Ureter (tissue), 1 donor: ENCODE measurements at places on chromosomes 4 and X.
A peak's percentile ranks its signal among the peaks of the same experiment; 100 is the strongest.

DNA sequence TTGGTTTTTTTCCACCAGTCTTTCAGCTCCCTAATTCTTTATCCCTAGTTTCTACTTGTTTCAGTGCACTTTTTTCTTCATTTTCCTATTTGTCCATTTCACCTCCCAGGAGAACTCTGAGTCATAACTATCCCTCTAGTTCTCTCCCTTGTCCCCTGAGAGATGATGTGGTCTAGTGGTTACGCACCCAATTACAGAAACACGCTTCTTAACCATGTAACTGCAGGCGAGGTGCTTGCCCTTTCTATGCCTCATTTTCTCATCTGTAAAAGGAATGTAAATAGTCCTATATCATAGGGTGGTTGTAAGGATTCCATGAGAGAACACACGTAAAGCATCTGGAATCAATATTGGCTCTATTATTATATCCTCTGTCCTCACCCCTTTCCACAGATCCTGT is 8.8 kb upstream of the GRPR start:
- no peak for DNase-seq

GRCh38 chr4:20857081-20857480 is 156.8 kb downstream of the PACRGL start:
- DNase-seq: no peak

GRCh38 chrX:31436424-31436823 is 364.6 kb upstream of the FTHL17 start:
- no peak for DNase-seq

GRCh38 chrX:12441381-12442128 is 303.3 kb downstream of the FRMPD4 start:
- DNase-seq: no peak

- DNase-seq: peak; percentile 51
These were observed 80.4 kb upstream of the GPC4 start for GRCh38 chrX:133495464-133496391.

- no peak for DNase-seq
These were observed 73.7 kb upstream of the STIM2 start for GRCh38 chr4:26786916-26787315.

DNA sequence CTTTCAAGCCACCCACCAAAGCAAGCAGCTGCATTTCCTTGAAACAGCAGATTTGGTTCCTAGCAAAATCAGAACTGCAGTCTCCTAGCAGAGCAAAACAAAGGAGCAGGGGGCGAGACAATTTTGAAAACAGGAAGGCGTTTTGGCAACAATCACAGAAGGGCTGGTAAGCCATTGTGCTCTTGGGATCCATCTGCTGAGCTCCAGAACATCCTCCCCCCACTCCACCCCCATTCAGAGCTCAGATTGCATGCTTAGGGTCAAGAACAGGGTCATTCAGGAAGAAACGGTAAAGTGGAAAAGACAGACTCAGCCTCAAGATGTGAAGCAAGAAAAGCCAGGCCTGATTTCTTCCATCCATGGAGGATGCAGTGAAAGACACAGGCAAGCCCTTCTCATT is 7.6 kb upstream of the PCDH19 start:
- DNase-seq: no peak

DNA sequence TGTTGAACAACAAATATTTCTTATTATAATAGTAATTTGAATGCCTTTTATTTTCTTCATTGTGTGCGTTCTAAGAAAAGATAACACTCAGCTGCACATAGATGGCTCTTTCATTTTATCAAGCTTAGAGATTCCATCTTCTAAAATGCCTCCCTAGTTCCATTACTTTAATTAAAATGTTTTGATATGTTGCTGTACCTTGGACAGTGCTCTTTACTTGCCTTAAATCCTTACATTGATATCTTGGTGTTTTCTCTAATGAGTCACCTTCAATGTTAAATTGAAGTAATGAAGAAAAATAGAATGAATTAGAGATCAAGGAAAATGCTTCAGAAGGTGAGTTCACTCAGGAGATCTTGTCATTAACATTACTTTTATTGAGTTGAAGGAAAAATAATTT is 1672.4 kb upstream of the AGA start:
- no peak for DNase-seq

DNA sequence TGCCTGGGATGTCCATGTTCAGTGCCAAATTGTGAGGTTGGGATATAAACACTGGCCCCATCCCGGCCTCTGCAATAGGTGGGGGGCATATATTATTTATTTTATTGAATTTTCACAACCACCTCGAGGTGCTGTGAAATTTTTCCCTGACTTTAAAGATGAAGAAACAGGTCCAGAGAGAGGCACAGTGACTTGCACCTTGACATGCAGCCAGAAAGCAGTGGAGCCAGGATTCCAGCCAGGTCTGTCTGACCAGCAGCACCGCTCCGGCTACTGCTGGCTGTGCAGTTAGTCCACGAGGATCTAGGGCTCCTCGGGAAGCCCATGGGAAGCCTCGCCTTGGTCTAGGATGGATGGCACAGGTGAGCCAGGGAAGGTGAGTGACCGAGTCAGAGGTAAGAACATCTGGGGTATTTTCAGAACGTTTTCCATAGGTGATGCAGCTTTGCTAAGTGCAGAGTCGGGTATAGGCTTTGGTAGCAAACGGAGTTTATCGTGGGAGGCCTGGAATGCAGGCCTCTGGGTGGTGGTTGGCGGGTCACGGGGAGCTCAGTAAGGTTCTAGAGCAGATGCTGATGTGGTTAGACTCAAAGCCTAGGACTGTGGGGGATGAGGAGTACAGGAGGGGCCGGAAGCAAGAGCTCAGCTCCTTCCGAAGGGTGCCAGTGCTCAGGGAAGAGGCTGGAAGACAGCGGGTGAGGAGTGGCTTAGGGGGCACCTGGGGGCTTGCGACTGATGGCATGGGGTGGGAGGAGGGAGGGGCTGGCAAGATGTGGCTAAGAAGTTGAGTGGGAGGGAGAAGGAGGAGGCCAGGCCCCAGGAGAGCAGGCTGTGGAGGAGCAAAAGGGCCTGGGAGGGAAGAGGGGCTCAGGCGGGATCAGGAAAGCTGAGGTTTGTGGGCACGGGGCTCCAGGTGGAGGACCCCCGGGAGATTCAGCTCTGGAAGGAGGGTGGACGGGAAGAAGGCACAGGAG is 107.7 kb upstream of the LRPAP1 start:
- DNase-seq: no peak

GRCh38 chrX:13123857-13124345 is 79.5 kb upstream of the FAM9C start:
- DNase-seq: no peak

- DNase-seq: no peak
These were observed at the start of gene GDI1 for GRCh38 chrX:154436983-154437752. Gene GDI1, plus strand, starts transcription at chrX:154437154. Its CDS starts 101 bp downstream, at chrX:154437255.

DNA sequence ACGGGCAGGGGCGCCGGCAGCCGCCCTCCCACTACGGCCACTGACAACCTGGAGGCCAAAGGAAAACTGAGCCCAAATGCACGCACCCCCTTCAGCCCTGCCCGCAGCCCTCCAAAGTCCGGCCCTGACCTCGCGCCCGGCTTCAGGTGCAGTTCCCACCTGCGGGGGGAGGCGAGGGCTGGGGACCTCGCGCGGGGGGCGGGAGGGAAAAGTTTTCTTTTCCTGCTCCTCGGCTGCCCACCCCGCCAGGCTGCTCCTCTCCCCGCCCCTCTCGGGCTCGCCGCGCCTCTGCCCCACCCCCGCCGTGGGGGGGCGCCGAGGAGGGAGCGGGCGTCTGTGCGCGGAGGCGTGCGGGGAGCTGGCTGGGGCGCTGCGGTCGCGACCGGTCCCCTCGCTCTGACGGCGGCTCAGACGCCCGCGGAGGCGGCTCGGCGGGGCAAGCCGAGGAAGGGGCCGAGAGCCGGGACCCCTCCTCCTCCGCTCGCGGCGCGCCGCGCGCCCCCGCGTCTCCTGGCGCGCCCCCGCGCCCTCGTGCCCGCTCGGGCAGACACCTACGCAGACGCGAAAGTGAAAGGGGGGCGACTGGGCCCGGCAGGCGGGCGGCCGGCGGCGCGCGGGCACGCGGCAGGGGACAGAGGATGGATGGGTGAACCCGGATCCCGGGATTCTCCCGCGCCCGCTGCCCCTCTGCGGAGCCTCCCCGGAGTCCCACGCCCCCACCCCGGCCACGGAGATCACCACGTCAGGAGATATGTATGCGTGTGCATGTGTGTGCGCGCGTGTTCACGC is 3.1 kb upstream of the NR3C2 start:
- peak; percentile 75 for DNase-seq

- DNase-seq: no peak
These were observed 256.8 kb downstream of the DHRSX start for GRCh38 chrX:2243913-2244460.

DNA sequence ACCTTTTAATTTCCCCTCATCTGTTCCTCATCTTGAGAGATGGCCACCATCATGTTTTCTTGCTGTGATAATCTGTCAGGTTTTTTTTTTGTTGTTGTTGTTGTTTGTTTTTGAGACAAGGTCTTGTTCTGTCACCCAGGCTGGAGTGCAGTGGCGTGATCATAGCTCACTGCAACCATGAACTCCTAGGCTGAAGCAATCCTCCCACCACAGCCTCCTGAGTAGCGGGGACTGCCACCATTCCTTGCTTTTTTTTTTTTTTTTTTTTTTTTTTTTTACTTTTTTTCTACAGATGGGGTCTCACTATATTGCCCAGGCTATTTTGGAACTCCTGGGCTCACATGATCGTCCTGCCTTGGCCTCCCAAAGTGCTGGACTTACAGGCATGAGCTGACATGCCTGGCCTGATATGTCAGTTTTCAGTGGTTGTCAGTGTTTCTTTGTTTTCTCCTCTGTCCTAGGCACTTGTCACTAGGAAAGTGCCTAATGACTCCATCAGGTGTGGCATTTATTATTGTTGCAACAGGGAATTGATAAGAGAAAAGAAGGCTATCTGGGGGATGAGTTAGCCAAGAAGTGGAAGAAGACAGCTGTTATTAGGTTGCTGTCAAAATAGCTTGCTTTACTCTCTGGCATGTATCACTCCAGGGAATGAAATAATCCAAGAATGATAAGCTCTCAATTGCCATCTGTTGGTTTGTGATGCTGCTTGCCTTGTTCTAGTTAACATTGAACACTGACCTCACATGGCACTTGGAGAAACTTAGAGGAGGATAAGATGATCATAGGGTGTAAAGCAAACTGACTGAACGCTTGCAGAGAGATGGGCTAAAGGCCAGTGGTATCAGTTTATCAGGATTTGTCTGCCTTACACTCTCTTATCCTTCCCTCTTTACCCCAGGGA is 41.7 kb downstream of the TMEM164 start:
- no peak for DNase-seq

DNA sequence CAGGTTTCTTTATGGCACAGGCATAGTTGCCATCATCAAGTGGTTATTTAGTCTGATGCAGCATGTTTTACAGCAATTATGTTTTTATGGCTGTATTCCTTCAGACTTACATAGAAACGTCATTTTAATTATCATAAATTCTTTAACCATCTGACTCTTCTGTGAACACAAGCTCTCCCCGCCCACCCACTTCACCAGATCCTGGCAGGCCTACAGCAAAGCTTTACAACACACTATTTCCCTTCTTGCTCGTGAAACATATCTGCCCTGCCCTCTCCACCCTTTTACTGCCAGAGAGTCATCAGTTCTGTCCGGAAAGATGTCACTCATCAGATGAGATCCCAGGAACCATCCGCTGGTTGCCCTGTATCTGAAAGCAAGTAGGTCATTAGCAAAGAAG is 120.5 kb downstream of the HS6ST2 start:
- no peak for DNase-seq

DNA sequence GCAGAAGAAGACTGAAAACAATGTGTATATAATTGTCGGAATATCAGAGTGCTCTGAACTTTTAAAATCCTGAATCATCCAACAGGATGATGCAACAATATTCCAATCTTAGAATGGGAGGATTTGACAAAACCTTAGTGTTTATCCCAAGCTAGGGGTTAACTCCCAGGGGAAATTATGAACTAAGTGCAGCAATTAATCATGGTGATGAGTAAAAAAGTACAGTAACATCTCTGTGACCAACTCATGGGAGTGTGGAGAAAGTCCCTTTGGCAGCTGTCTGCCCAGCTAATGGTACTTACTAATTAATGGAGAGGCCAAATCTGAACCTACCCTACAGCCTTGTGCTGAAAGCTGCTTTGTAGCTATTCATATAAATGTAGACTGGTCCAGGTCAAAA is 257.6 kb upstream of the DDX53 start:
- DNase-seq: no peak

- no peak for DNase-seq
These were observed 2.6 kb downstream of the NLGN4X start for GRCh38 chrX:6225911-6226595.

DNA sequence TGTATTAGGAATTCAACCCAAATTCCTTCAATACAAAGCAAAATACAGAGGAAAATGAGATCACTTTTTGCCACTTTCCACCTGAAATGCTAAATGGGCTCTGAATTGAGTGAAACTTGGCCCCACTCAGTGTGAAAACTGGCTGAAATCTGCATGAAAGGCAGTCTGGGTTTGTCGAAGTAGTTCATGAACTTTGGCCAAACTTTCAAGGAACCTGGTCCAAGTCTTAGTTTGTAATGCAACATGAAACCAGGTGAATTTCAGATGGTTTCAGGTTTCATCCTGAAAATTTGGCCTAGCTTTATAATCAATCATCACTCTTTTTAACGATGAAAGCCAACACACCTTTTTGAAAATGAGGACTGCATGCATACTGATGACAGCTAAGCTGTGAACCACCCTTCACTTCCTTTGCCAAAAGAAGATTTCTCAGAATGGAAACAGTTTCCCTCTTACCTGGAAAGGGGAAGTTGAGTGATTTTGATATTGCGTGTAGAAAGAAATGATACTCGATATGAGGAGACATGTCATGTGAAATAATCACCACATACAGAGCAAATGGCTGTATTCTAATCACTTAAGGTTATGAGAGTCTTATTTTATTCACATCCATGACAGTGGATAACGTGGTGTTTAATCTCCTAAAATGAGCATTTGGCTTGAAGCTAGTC is 209.9 kb upstream of the ETNPPL start:
- no peak for DNase-seq

GRCh38 chr4:146998157-146998556 is 52.5 kb upstream of the TTC29 start:
- DNase-seq: no peak

- DNase-seq: no peak
These were observed 125.4 kb downstream of the PDLIM5 start for GRCh38 chr4:94577136-94577535.

- DNase-seq: no peak
These were observed 9.9 kb downstream of the ANAPC4 start for GRCh38 chr4:25386926-25387325.

- no peak for DNase-seq
These were observed 194.4 kb downstream of the BCOR start for GRCh38 chrX:39903343-39903742.

- no peak for DNase-seq
These were observed 207.8 kb upstream of the SLC7A11 start for GRCh38 chr4:138449938-138450337.

DNA sequence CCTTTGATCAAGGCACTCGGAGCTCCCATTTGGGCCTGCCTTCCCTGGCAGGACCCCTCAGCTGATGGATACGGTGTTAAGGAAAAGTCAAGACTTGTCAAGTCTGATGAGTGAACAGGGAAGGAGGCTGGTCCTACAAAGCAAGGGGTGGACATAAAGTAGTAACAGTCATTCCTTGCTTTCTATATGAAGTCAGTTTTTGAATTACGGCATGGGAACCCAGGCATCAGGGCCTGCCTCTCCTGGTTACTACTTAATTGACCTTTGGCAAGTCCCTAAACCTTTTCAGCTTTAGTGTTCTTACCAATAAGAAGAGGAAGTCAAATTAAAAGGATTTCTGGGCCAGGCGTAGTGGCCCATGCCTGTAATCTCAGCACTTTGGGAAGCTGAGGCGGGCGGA is 7.0 kb downstream of the CHST7 start:
- DNase-seq: no peak
